AG08395 (cell line): ENCODE measurements at places on chromosomes 7 and 10.

GRCh38 chr7:122311734-122312450 lies 7.3 kb upstream of the FEZF1 start:
- no peak for DNase-seq

DNA sequence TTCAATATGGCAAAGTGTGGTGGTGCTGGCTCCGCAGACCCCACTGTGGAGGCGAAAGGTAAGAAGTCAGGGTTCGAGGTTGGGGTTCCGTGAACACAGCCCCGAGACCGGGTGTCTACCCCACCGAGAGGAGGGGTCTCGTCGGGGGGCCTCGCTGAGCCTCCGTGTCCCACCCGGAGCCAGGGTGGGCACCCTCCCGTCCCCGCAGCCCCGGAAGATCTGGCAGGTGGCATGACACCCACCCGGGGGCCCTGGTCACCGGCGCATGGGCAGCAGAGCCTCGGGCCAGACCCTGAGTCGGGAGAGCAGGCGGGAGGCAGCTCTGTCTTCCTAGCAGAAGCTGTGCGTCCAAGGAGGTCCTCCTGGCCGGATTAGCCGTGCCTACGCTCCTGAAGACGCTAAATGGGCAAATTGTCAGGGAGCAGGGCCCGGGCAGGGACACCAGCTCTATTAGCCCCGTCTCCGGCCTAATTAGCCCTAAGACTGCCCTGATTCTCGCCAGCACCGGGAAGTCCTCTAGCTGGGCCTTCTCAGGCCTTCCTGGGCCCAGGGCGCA lies 56.4 kb downstream of the UNCX start:
- DNase-seq: no peak

- DNase-seq: no peak
Observed at GRCh38 chr7:55156919-55157763, 138.3 kb downstream of the EGFR start.

- no peak for DNase-seq
Observed at GRCh38 chr10:66318761-66319160, 607.1 kb upstream of the LRRTM3 start.

GRCh38 chr10:50552771-50553535 lies 70.8 kb downstream of the SGMS1 start:
- DNase-seq: peak; percentile 11

DNA sequence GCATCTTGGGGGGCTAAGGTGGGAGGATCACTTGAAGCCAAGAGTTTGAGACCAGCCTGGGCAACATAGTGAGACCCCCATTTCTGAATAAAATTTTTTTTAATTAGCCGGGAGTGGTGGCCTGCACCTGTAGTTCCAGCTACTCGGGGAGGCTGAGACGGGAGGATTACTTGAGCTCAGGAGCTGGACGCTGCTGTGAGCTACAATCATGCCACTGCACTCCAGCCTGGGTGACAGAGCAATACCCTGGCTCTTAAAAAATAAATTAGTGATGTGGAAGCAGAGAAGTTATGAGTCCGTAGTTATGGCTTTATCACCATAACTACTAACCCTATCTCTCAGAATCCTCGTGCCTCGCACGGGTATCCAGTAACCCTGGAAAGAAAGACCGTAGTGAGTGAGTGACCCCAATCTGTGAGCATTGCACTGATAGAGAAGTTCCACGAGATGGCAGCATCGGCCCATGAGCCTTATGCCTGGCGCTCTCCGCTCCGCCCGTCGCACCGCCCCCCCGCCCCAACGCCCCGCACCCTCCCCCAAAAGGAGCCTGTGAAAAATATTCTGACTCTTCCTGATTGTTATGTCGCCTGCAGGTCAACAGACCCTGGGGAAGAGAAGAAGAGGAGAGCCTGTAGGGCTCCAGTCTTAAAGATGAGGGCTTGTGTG lies 4.9 kb upstream of the SLC29A3 start:
- peak; percentile 82 for DNase-seq

- DNase-seq: no peak
Observed at GRCh38 chr10:84826704-84827103, 498.3 kb downstream of the CCSER2 start.

DNA sequence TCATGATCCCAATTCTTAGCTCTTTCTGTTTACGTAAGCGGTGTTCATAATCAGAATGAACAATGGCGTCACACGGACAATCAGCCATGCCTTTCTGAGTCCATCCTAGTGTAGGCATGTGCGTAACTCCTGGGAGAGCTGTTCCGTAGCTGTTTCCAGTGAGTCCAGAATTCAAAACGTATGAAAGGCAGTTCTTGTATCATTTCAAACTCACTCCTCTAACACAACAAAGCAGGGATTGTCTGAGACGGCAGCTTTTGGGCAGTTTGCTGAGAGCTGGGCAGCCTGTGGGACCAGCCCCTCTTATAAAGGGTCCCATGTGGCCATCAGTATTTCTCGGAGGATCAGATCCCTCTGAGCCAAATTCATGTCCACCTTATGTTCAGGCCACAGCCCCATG lies 43.4 kb downstream of the PSPH start:
- no peak for DNase-seq

DNA sequence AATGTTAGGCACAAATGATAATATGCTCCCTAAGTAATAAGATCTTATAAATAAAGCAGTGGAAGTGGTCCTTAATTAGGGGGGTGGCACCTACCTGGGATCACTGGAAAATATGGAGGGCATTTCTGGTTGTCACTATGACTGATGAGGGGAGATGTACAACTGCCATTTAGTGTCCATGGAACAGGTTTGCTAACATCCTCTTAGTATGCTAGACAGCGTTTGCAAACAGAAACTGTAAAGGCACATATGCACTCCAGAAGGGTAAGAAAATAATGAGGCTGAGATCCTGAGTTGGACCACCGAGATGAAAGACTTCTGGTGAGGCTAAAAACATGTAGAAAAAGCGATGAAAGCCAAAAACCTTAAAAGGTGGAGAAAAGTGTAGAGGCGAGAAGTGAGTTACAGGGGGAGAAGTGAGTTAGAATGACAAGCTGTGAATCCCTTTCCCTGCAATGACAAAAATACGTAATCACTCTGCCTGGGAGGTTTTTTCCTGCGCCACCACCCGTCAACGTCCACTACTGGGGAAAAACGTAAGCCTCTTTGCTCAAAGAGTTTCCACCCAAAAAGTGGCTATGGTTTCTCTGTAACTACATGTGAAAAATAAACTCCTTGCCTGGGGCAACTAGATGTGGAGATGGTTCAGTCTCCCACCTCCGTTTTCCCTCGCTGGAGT lies 767 bp downstream of the KRIT1 start:
- peak; percentile 29 for DNase-seq

DNA sequence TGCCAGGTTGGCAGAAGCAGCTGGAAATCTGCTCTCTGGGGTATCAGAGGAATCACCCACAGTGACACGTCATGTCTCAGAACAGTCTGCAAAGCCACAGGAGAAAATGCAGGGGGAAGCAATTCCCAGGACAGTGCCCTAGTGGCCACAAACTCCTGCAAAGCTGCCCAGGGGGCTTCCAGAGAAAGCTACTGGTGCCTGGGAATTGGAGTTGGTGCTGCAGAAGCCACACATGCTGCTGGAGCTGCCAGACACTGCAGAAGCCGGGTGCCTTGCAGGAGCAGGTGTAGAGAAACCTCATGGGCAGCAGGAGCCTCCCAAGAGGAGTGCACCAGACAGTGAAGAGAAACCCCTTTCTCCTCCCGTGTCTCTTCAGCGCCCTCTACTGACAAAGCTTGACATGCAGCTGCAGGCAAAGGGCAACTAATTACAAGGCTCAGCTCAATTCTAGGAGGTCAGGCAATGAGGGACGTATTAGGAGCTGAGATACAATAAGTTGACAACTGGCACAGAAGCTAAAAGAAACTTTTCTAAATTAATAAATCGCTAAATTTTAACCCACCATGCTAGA lies 30.2 kb upstream of the NUB1 start:
- DNase-seq: no peak

GRCh38 chr10:68684413-68684812 lies 36.6 kb upstream of the CCAR1 start:
- DNase-seq: no peak

- DNase-seq: no peak
Observed at GRCh38 chr7:33446551-33446950, 317.2 kb downstream of the BBS9 start.

DNA sequence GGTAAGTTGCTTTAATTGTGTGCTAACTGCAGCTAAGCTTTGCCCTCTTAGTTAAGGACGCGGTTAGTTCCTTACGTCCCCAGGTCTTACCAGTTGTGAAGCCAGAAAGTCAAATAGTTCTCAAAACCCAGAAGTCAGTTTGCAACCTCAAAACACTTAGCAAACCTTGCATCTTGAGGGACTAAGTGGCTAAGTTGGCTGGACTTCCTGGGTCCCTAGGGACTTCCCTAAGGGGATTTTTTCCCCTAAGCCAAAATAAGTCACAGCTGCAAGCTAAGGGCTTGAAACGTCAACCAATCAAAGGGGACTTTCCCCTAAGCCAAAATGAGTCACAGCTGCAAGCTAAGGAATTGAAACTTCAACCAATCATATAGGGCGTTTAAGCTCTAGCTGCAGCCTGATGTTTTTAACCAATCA lies 36.2 kb upstream of the HECW1 start:
- peak; percentile 4 for DNase-seq

- DNase-seq: no peak
Observed at GRCh38 chr10:53108317-53108934, 335.8 kb upstream of the MBL2 start.

DNA sequence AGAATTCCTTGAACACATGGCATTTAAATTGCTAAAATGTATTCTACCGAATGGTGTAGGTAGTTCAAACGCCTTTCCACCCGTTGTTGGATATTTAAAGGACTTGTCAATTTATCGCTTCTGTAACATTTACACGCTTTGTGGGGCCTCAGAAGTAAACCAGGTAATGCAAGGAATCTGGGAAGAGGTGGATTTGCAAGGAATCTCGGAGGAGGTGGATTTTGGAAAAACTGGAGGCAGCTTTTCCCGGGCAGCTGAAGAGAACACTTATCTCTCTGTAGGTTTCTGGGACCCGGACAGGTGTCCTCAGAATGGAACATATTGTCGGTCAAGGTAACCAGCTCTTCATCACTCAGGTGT lies 592 bp upstream of the MAPK8 start:
- no peak for DNase-seq

GRCh38 chr7:132084776-132085388 lies 491.4 kb downstream of the PLXNA4 start:
- DNase-seq: no peak

GRCh38 chr7:112540839-112541577 lies 60.2 kb downstream of the LSMEM1 start:
- DNase-seq: no peak

DNA sequence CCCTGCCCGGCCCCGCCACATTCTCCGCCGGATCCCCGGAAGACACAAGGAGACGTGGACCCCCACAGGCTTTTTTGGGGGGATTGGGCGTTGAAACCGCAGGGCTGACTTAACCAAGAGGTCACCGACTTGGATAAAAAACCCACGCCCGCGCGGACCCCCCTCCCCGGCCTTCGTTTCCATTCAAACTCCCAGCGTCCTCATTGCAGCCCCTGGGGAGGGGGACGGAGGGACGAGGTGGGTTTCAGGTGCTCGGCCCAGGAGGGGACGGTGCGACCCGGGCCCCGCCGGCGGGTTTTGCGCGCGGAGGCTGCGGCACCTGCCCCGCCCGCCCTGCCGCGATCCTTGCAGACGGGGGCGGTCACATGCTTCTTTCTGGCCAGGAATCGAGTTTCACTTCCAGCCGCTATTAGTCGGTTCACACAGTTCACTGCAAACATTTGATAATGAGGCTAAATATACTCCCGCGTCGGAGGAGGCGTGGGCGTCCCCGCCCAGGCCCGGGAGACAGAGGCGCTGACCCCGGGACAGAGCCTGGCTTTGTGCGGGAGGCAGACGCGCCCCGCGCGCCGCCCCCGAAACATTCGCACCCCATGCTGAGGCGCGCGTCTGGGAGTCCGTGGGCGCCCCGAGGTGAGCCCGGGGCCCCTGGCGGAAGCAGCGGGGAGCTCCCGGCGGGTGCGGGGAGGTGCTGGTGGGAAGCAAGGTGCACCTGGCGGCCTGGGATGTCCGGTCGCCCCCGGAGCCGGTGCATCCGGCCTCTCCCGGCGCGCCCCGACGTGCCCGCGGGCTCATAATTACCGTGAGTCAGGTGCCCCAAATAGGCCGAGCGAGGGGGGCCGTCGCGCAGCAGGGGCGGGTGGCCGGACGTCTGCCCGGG lies 2.7 kb upstream of the PDGFA start:
- DNase-seq: peak; percentile 27

DNA sequence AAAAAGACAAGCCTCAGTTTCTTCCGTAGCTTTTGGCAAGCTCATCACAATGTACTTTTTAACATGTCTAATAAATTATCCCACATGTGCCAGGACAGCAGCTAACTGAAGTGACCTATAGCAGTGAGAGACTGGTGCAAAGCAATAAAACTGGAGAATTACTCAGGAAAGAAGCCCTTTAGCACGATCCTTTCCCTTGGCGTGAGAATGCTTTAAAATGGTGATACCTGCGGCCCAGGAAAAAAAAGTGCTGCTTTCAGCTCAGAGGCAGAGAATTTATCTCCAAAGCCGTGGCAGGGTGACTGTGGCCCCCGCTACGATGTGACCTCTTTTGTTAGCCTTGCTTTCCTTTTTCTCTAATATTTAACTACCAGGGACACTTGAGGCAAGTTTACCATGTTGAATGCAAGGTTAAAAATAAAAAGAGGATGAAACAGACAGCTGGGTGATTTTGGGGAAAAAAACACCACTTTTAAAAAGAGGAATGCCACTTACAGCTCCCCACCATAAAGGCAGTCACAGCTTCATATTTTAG lies 184.0 kb downstream of the FANK1 start:
- no peak for DNase-seq

DNA sequence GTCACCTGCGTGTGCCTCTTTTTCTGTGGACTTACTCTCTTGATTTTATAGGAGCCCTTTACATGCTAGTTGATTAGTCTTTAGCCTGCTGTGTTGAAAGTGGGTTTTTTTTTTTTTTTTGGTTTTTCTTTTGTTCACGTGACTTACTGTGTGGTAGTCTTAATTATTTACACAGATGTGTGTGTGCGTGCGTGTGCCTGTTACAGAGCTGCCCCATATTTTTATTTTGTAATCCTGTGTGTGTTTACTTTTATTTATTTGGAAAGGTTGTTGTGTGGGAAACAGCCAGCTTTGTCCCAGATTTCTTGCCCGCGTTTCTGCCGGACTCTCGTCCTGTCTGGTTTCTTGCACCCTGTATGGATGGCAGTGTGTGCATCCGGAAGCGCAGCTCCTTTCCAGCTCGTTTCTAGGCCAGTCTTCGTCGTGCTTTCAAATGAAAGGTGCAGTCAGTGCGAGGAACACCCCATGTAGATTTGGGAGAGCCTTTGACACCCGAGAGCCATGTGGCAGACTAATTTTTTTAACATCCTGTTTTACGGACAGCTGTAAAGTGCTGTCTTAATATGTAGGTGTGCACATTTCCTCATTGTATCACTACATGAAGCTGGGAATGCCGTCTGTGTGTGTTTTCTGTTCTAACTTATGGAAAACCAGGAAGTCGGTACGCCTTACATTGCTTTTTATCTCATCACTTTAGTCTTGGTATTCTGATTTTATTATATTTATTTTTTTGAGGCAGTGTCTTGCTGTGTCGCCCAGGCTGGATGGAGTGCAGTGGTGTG lies 55.6 kb downstream of the DNAJB6 start:
- no peak for DNase-seq
